Activated CD4-positive, alpha-beta T cell treated with anti-CD3 and anti-CD28 coated beads, Interleukin-2, amount 10 ng/mL, durations not matched to agents 24 days and 14 days (primary cell): ENCODE measurements at places on chromosomes 5 and 9. TPM values are rescaled to one million over a fixed set of nuclear protein-coding genes. Genes with fewer than 3 reads are reported as not detected.

Gene GABRA1
- not detected in 2 replicates for total RNA-seq

Gene PRDM9
- not detected in 2 replicates for total RNA-seq

Gene ECM2
- not detected in 2 replicates for total RNA-seq

Gene FAM78A
- total RNA-seq, result 51.6 and 55.1 TPM in 2 replicates

Gene PANK3
- 73.1 and 81.2 TPM in 2 replicates for total RNA-seq

Gene URM1
- 87.2 and 98.3 TPM in 2 replicates for total RNA-seq

Gene FOXD4L5
- 0.17 TPM in 1 of 2 replicates, not detected in the other for total RNA-seq

Gene CD14
- total RNA-seq, result 0.31 and 0.35 TPM in 2 replicates

Gene TXNDC8
- total RNA-seq, result not detected in 2 replicates
